ENCODE measurements at places on chromosomes 3 and 15.

DNA sequence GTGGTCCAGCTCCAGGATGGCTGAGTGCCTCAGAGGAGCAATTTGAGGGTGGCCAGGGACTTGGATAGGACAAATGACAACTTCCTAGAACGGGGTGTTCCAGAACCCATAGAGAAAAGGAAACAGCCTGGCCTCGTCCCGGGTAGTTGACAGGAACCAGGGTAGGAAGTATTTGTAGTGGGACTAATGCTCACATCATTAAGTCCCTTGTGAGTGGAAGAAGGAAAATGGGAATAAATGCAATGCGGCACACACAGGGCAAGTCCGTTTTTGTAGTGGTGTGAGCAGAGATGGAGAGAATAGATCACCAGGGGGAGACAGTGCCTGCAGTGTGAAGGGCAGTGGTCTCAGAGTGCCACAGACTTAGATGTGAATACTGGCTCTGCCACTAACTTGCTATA, 19.6 kb downstream of the TIMP4 start:
- peak; percentile 65 for DNase-seq

DNA sequence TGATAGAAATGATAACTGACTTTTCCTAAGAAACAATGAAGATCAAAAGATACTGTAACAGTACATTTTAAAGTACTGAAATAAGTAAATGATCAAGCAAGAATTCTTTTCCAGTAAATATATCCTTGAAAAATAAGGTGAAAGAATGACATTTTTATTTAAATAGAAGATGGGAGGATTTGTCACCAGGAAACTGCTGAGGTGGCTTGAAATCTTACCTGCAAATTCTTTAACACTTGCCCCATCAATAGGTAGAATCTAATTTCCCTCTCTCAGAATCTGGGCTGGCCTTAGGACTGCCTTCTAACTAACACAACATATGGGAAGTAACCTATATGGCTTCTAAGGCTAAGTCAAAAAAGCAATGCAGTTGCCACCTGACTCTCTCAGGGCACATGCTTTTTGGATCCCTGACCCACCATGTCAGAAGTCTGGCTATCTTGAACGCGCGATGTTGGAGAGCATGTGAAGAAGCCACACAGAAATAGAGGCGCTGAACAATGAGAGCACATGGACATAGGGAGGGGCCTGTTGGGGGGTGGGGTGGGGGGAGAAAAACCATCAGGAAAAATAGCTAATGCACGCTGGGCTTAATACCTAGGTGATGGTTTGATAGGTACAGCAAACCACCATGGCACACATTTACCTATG, 11.5 kb downstream of the ACSBG1 start:
- DNase-seq = no peak

DNA sequence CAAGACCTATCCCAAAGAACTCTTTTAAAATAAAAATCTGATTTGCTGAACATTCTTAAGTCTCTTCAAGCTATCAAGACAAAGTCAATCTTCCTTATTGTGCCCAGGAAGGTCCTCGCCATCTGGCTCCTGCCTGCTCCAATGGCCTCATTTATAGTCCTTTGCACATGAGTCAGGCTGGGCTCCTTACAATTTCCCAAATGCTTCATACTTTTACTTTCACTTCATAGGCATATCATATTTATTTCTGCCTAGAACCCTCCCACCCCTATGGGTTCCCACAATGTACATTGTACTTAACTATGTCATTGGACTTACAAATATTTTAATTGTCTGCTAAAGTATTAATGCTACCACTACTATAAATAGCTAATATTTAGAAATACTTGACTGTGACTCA, 9.1 kb downstream of the THRB start:
- no peak for DNase-seq

GRCh38 chr3:72095521-72095920, 310.6 kb upstream of the PROK2 start:
- no peak for DNase-seq

- no peak for DNase-seq
Measured at GRCh38 chr3:60276615-60277014, 974.6 kb downstream of the FHIT start.

DNA sequence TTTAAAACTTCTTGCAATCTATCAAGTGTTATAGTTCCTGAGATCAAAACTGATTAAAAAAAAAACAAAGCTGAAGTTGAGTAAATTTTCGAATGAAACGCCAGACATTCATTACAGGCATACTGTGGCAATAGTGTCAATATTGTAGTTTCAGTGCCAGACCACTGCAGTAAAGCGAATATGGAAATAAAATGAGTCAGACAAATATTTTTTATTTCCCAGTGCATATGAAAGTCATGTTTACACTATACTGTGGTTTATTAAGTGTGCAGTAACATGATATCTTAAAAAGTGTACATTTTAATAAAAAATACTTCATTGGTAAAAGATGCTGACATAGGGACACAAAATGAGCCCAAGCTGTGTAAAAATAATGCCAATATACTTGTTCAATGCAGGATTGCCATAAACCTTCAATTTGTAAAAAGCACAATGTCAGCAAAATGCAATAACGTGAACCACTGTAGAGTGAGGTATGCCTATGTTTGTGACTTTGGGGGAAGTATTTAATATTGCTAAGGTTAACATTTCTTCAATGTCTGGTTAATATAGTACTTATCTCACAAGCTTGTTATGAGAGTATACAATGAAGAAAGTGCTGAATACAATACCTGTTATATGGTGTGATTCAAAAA, 1473.9 kb upstream of the GBE1 start:
- no peak for DNase-seq

GRCh38 chr15:31471731-31472430, 145.2 kb downstream of the KLF13 start:
- DNase-seq = peak; percentile 39

GRCh38 chr3:57864853-57865252, 108.7 kb downstream of the SLMAP start:
- DNase-seq = peak; percentile 1

- DNase-seq = no peak
Measured at GRCh38 chr15:93261845-93262244, 172.8 kb upstream of the RGMA start.

GRCh38 chr15:31369727-31370126, 43.1 kb downstream of the KLF13 start:
- no peak for DNase-seq

GRCh38 chr3:132871956-132872355, 149.7 kb upstream of the NPHP3 start:
- no peak for DNase-seq

- DNase-seq = no peak
Measured at GRCh38 chr3:139136469-139137202, 91.9 kb upstream of the PRR23C start.

DNA sequence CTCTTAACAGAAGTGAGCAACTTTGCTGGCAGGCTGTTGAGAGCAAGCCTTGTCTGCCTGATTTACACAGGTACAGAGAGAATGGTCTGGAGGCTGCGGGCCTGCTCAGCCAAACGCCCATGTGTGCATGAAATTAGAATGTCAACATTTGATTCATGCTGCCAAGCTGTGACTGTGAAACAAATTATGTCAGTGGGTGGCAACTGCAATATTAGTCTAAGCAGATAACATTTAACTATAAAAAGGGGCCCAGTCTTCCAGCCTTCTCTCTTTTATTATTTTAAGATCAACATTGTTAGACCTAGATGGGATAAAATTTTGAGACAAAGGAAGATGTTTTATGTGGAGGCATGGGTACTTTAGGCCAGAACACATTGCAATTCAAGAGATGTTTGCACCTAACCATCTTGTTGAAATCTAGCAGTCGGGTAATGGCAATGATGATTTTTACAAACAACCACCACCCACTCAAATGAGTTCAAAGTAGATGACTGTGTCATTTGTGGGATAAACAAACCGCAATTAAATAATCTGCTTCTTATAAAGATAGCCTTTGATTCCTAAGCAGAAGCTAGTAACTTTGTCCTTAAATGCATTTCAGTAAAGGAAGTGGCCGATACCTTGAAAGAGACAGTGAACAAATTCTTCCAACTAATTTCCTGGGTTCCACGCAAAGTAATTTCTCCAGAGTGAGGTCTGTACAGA, 70.2 kb downstream of the FOXB1 start:
- DNase-seq = no peak

- DNase-seq = no peak
Measured at GRCh38 chr3:62823461-62824050, 51.7 kb downstream of the CADPS start.

DNA sequence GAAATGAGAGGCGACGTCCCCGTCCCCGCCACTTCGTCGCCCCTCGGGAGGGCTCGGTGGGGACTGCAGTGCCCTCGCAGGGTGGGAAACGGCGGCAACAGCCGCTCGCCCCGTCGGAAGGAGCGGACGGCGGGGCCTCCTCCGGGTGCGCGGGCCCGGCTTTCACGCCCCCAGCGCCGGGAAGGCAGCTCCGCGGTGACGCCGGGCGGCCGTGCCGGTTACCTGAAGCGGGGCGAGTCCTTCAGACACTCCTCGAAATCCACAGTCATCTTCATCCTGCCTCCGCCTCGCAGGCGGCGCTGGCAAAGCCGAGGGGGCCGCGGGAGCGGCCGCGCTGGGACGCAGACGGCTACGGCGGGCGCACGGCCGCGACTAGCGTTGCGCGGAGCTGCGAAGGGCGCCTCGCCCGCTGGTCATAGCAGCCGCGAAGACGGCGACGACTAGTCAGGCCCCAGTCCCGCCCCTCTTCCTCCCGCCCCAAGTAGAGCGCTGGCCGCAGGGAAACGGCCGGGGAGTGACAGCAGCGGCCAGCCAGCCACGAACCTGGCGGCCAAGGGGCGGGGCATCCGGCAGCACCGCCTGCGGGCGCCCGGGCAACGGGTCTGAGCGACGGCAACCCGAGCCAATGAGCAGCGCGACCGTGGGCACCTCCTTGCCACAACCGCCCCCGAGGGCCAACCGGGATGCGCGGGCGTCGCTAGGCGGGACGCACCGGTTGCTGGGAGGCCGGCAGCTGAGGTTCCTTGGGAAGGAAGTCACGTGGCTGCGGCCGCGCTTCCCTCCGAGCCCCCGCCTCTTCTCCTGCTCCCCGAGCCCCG, at the start of gene ACAP2:
TSS of gene ACAP2 (minus strand) at position 448 of the 818 bp plus-strand sequence. CDS start at position 275, 173 bp downstream.
- peak; percentile 100 for DNase-seq

- no peak for DNase-seq
Measured at GRCh38 chr3:24305795-24306467, 188.7 kb downstream of the THRB start.

- DNase-seq = no peak
Measured at GRCh38 chr3:182527745-182528144, 265.6 kb upstream of the ATP11B start.

- DNase-seq = no peak
Measured at GRCh38 chr3:12886106-12886679, 44.8 kb upstream of the RPL32 start.

DNA sequence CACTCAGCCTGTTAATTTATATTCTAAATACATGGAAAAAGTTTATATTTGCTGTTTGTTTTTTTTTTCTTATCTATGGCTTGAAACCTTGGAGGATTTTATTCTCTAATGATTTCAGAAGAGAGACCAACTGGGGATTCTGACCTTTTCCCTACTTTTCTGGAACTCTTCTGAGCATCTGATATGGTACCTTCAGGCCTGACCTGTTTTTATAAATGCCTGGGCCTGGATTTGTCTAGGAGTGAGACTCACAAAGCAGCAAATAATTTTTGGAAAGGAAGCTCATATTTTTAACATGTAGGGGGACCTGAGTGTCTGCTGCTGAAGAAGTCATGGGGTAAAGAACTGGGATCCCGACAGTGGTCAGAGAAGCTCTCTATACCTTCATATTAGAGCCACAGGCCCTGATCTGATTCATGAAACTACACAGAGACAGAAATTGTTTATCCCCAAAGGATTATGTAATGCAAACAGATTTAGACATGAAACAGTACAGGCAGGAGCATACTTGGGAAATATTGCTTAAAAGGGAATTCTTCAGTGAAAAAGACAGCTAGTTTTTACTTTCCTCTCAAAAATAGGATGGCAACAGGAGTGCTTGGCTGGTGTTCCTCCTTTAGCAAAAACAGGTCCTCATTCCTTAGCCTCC, 15.9 kb downstream of the PPM1L start:
- DNase-seq = no peak

DNA sequence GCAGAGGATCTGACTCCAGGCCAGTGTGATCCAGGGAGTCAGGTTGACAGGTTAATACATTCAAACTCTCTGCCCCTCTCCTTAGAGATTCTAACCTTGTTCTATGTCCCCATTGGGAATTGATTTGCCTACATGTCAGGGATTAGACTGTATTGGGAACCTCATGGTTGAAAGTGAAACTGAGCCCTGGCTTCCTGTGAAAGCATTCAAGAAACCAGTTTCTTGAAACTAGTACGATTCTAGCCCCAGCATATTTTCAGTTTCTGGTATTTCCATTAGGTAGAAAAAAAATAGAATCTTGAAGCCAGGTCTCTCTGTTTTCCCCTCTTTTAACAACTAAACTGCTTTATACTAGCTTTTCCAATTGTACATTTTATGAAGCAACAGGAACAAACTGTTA, 140.4 kb upstream of the ABI3BP start:
- no peak for DNase-seq

- no peak for DNase-seq
Measured at GRCh38 chr3:188568736-188569135, 414.8 kb downstream of the LPP start.

DNA sequence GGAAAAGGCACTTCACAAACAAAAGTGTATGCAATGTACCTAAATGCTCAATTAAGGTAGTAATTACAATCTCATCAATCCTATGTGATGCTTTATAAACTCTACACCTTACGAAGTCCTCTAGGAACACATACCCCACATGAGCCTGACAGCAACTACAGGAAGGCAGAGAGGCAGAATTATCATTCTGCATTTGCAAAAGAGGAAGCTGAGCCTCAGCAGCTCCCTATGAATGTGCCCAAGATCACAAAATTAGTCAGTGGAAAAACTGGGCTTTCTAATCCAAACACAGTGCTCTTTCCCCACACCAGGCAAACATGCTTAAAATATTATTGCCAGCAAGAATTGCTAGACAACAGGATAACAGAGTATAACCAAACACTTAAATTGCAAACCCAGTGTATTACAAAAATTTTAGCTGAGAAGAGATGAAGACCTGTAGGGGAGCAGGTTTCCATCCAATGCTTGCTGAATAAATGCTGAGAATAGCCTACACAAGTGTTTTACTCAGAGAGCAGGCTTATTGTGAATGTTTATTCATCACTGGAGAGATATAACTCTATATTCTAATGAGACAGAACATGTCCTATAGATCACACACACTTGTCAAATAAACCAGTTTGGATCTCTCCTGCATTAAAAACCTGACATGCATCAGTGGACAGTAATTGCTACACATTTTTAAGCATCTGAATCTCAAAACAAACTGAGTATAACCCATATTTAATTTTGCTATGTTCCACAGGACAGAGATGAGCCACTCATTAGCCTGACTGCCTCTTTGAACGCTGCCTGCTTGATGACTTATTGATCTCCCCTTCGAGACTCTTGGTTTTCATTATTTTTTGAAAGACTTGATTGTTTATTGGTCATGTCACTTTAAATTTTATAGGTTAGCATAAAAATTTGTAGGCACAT, 62.2 kb downstream of the PLCH1 start:
- DNase-seq = no peak

All from skin of body (tissue), 3 donors.